Activated naive CD8-positive, alpha-beta T cell treated with anti-CD3 and anti-CD28 coated beads for 36 hours (primary cell): ENCODE measurements at places on chromosomes 5 and 9. TPM values are rescaled to one million over a fixed set of nuclear protein-coding genes. Genes with fewer than 3 reads are reported as not detected.

Gene RHOBTB3
- total RNA-seq: 0.52 TPM

Gene NOXA1
- 0.66 TPM for total RNA-seq

Gene OR1L8
- not detected for total RNA-seq

Gene PCDHGA5
- not detected for total RNA-seq

Gene CTNNAL1
- total RNA-seq: 20.9 TPM

Gene VLDLR
- total RNA-seq: 8.7 TPM

Gene SCGB3A2
- total RNA-seq: not detected

Gene GABRP
- total RNA-seq: not detected

Gene PALM2AKAP2
- not detected for total RNA-seq

Gene DDX41
- 220 TPM for total RNA-seq

Gene CCDC112
- total RNA-seq: 1.8 TPM

Gene TMEM203
- total RNA-seq: 37.9 TPM

Gene MARVELD2
- 0.78 TPM for total RNA-seq

Gene RACK1
- total RNA-seq: 2,517 TPM

Gene NEURL1B
- total RNA-seq: 0.10 TPM

Gene TICAM2
- 1.1 TPM for total RNA-seq

Gene PCDHGB5
- total RNA-seq: 0.16 TPM

Gene PCDHB3
- total RNA-seq: not detected

Gene MAMDC4
- total RNA-seq: 12.6 TPM

Gene OTULINL
- 20.8 TPM for total RNA-seq

Gene PCDHGA2
- not detected for total RNA-seq

Gene EGFL7
- total RNA-seq: 0.94 TPM

Gene SNCAIP
- total RNA-seq: not detected

Gene ADAMTS16
- total RNA-seq: not detected

Gene SLC25A48
- not detected for total RNA-seq

Gene GLRA1
- total RNA-seq: not detected

Gene SAXO1
- total RNA-seq: not detected

Gene GBGT1
- total RNA-seq: 1.6 TPM

Gene ECSCR
- 0.49 TPM for total RNA-seq

Gene TNFAIP8
- 176 TPM for total RNA-seq
